Stimulated activated CD4-positive, alpha-beta T cell treated with anti-CD3 and anti-CD28 coated beads, Interleukin-12 subunit alpha, Interleukin-12 subunit beta, amount 100 ng/mL, for 4 hours (primary cell): ENCODE measurements at places on chromosomes 6 and 20.

DNA sequence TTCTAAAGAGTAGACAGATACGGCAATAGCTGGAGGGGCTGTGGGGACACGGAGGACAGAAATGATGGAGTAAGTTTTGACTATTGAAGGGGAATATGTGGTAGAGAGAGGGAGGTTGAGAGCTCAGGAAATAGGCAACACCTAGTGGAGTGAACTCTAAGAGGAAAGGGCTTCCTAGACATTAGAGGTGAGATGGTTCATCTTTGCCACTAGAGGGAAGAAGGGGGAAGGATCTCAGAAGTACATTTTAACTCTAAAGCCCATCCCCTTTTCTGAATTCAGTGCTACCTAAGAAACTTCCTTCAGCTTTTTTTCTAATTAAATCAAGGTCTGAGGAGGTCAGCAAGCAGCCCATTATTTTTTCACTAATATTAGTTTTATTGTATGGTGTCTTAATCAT, 689.4 kb upstream of the MAP3K7 start:
- DNase-seq, result no peak

- no peak for DNase-seq
Observed at GRCh38 chr6:20020526-20020925, 183.4 kb downstream of the ID4 start.

DNA sequence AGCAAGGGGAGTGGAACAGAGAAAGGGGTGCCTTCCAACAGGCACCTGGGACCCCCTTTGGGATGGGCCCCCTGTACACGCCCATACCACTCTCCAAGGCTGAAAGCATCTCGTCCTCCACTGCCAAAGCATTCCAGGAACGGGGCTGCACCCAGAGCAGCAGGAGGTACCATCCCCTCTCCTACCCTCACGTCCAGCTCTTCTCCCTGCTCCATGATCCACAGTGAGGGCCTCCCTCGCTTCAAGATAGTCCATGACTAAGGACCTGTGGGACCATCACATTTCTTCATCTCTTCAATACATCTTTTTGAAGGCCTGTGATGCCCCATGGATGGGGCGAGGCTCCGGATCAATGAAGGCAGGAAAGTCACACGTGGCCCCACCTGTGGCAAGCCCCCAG, 209.9 kb downstream of the ANKRD60 start:
- no peak for DNase-seq

DNA sequence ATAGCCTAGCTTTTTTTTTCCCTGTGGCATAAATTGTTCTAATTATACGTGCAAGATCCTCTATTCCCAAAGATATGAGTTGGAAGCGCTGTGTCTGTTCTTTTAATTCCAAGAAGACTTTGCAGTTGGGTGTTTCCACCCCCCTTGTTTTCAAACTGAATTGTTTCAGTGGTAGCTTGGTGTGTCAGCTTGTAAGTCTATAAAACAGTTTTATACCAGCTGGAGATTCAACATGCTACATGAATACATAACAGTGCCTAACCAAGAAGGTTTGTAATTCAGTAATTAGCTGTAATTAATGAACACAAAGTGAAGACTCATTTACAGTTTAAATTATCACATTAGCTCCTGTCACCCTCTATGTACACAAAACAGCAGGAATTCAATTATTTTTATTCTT, 154.0 kb downstream of the ZNF217 start:
- no peak for DNase-seq

GRCh38 chr6:4922488-4923037, 81.3 kb downstream of the RPP40 start:
- no peak for DNase-seq

DNA sequence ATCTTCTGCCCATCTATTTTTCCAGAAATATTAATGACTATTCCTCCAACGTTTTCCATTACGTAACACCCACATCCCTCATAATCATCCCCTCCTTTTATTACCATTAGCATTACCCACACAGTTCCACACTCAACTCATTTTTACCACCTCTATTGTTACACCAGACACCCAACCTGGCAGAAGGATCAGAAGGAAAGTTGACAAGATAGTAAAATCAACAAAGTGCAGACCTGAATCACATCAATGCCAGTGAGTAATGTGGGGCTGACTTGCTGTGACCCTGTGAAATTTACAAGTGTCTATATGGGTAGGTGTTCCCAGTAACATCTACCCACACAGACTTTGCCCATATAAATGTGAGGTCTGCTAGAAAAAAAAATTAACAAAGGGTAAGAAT, 568.2 kb downstream of the MAFB start:
- DNase-seq, result no peak

DNA sequence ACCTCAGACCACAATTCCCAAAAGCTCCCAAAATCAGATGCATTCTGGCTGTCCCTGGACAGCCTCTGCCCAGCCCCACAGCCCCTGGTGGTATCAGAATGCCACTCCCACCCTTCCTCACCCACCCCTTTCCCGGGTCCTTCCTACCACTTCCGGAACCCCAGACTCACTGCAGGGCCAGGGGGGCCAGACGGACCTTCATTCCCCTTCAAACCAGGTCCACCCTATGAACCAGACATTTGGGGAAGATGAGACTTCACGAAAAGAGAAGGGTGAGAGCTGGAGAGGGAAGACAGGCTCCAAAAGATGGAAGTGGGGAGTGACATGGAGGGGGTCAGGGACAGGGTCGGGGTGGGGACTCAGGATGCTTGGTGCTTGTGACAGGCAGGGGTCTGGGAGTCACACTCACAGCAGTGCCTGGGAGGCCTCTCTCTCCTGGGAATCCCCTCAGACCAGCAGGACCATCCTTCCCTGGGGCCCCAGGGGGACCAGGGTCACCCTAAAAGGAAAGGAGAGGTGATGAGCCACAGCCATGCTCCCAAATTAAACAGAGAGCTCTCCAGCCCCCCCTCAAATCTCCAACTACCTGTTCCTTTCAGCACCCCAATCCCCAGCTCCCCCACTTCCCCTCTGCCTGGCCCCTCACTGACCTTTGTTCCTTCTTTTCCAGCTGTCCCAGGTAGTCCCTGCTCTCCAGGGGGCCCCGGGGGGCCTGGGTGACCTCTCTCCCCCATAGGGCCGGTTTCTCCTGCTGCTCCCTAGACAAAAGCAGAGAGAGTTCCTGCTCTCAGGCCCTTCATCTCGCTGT, 20.2 kb downstream of the COL11A2 start:
- no peak for DNase-seq

GRCh38 chr6:144006736-144007477, 1.2 kb downstream of the PLAGL1 start:
- no peak for DNase-seq
